WTC11 (cell line): ENCODE measurements at places on chromosomes 7 and 10.

- DNase-seq, result peak; percentile 43
These were observed 5.1 kb upstream of the EMX2 start for GRCh38 chr10:117537436-117537903.

- DNase-seq, result no peak
These were observed 1.3 kb upstream of the DMBT1 start for GRCh38 chr10:122559228-122559627.

- DNase-seq, result no peak
These were observed 135.5 kb downstream of the BICC1 start for GRCh38 chr10:58648131-58648530.

- DNase-seq, result no peak
These were observed 462.3 kb upstream of the PCDH15 start for GRCh38 chr10:55263327-55263726.

- peak; percentile 99 for DNase-seq
These were observed at the start of gene ZFAND2A for GRCh38 chr7:1159891-1160669. Gene ZFAND2A, minus strand, starts transcription at chr7:1160196. Its CDS starts 1,984 bp downstream, at chr7:1158212.
